ENCODE measurements at places on chromosomes 2 and 18. TPM values are rescaled to one million over a fixed set of nuclear protein-coding genes. Genes with fewer than 3 reads are reported as not detected.

DNA sequence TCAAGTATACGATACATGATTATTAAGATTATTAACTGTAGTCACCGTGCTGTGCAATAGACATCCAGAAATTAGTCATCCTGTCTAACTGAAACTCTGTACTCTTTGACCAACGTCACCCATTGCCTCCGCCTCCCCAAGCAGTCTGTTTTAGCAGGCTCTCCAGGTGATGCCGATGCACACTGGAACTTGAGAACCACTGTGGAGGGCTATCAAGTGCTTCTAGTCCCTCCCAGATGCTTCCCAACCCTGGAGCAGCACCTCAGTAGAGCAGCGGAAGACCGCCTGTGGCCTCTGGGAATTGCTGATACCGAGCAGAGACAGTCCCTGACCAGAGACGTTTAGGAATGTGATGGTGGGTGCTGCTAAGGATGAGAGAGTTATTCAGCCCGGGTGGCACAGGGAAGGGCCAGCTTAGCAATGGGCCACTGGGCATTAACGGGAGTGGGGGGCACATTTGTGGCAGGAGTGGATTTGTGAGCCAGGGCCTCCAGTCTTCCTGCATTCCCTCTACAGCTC lies 50.7 kb downstream of the LIPG start:
- DNase-seq, result no peak

DNA sequence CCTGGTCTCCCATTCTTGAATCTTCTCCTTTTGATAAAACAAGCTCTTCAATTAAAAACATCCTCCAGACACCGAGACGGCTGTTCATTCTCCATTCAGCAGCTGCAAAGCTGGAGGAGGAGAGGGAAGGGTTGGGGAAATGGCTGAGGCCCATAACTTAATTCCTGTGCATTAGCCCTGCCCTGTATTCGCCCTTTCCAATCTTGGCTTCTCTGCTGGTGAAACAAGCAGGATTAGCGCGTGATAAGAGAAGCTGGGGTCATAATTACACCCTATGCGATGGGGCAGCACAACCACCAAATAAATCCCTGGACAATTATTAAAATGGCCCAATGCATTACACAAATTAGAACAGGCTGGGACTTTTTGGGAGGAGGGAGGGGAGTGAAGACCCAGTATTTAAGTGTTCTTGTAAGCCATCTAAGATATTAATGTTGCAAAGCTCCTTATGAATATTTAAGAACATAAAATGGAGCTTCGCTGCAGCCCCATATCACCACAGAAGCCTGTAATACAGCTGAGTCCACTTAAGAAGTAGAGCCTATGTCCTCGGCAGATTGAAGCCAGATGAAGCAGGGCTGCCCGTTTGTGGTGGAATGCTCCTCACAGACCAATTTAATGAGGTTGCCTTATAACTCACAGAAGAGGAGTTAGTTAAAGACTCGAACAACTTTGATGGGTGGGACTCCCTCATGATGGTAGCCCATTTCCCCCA lies 176.6 kb upstream of the SKOR2 start:
- DNase-seq, result no peak

- no peak for DNase-seq
These were observed 156.2 kb downstream of the HRH4 start for GRCh38 chr18:24616653-24617052.

GRCh38 chr2:51579412-51579811 lies 547.5 kb upstream of the NRXN1 start:
- DNase-seq, result no peak

DNA sequence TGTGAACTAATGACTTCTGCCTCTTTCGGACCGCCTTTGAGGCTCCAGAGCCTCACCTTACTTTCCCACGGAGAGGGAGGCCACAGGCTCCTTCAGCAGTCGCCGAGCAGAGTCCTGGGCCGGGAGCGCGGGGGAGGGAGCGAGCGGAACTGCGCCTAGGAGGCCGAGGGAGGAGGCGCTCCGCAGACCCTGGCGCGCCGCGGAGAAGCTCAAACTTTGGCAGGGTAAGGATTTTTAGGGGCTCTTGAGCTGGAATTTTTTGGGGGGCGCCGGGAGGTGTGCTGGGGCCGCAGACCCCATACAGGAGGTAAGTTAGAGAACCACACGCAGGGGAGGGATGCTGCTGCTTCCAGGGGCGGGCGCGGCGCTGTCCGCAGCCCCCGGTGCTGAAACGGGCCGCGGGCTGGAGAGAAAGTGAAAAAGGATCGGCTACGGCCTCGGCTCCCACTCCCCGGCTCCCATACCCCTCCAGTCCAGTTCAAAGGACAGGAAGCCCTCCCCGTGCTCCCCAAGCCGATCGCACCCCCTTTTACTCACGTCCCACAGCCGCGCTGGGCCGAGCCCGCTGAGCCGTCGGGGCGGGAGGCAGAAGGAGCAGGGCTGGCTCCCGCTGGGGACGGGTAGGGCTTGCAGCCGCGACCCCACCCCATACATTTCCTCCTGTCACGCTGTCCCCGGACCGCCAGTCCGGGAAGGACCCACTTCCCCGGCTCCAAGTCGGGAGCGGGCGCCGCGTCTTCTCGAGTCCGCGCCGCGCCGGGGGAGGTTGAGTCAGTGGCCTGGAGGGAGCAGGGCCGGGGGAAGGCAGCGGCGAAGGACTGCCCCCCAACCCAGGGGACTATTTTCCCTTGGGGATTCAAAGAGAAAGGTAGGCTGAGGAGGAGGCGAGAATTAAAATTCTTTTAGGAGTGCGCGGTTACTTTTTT lies at the start of gene CNGA3:
TSS of gene CNGA3 (plus strand) at position 146 of the 926 bp plus-strand sequence. CDS start 23,520 bp downstream, outside the sequence.
- DNase-seq, result peak; percentile 6

- no peak for DNase-seq
These were observed 197.3 kb downstream of the DCC start for GRCh38 chr18:52537261-52537660.

GRCh38 chr2:180927030-180927686 lies 53.2 kb upstream of the UBE2E3 start:
- peak; percentile 20 for DNase-seq

DNA sequence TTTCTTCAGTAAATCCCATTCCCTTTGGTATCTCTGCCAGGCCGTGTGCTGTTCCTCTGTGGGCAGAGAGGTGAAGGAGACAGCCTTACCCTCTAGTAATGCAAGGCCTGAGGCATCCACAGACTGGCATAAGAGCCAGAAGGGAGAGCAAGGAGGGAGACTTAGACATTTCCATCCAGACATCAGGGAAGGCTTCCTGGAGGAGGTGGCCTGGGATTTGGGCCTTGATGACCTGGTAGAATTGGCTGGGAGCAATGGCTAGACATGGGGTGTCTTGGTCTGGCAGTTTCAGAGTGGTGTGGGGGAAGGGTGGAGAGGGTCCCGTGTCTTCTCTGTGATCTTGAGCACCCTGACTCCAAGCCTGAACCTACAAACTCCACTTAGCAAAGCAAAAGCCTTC lies 81.8 kb downstream of the RHOB start:
- no peak for DNase-seq

- no peak for DNase-seq
These were observed 153.2 kb downstream of the HAUS1 start for GRCh38 chr18:46257366-46257765.

DNA sequence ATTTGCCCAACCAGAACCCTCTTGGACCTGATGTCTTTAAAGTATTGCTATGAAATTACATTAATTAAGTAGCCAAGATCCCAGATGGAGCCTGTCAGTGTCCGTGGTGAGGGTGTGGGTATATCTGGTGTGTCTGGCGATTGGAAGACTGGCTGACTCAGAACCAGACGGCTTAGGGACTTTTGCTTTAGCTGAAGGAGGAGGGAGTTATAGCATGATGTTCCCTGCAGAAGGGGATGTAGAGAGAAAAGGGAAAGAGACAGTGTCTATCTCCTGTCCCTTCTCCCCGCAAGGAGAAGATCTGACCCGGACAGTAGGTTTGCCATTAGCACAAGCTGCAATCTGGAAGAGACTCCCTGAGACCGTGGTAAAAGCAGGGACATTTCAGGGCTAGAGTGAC lies 60.6 kb downstream of the POU3F3 start:
- no peak for DNase-seq

GRCh38 chr2:42288811-42289210 lies 72.2 kb downstream of the COX7A2L start:
- DNase-seq, result no peak

- DNase-seq, result no peak
These were observed 87.8 kb downstream of the HDAC4 start for GRCh38 chr2:239312741-239313667.

DNA sequence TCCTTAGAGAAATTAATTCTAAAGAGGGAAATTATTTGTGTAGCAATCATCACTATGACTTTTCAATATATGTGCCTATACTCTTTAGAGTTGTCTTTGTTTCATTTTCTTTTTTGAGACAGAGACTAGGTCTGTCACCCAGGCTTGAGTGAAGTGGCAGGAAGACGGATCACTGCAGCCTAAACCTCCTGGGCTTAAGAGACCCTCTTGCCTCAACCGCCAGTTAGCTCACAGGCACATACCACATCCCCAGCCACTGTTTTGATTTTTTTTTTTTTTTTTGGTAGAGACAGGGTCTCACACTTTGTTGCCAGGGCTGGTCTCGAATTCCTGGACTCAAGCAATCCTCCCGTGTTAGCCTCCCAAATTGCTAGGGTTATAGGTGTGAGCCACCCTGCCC lies 12.4 kb downstream of the YWHAQ start:
- DNase-seq, result no peak

DNA sequence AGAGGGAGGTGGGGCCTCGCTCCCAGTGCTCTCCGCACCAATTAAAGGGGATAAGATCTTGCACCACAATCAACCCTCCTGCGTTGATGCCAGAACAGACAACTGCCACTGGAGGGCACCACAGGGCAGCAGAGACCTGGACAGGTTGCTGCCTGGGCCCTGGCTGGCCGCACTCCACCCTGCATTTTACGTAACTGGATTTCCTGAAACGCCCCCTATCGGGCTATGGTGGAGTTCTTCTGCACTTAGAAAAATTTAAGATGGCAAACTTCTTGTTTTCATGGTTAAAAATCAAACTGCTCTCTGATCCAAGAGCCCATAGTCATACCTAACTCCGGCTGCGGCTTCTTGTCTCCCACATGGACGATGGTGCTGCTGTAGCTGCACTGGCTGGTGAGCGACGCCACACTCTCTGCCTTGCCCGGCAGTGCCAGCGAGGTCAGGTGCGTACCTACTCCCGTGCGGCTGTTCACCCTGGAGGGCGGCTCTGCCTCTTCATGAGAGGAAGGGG lies 16.8 kb upstream of the HES6 start:
- DNase-seq, result peak; percentile 61

GRCh38 chr2:47227532-47228279 lies 72.6 kb upstream of the STPG4 start:
- DNase-seq, result no peak

DNA sequence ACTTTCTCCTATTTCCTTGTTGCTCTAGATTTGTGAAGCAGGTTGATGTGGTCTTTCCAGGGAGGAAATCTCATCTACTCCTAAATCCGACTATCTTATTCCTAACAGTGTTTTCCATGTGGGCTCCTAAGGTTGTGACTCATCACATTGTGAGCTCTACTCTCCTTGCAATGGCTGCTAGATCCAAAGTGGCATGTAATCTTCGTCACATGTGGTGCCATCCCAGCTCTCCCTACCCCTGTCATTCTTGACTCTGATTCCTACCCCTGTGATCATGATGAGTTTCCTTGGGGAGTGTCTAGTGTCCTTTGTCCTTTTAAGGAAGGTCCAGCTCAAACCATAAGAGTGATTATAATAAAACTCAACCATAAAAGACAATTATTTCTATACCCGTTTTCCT lies 47.3 kb upstream of the GULP1 start:
- DNase-seq, result peak; percentile 16

GRCh38 chr18:56066524-56067213 lies 478.7 kb upstream of the TCF4 start:
- DNase-seq, result no peak

- no peak for DNase-seq
These were observed 7.5 kb upstream of the RMDN2 start for GRCh38 chr2:37917281-37918228.

DNA sequence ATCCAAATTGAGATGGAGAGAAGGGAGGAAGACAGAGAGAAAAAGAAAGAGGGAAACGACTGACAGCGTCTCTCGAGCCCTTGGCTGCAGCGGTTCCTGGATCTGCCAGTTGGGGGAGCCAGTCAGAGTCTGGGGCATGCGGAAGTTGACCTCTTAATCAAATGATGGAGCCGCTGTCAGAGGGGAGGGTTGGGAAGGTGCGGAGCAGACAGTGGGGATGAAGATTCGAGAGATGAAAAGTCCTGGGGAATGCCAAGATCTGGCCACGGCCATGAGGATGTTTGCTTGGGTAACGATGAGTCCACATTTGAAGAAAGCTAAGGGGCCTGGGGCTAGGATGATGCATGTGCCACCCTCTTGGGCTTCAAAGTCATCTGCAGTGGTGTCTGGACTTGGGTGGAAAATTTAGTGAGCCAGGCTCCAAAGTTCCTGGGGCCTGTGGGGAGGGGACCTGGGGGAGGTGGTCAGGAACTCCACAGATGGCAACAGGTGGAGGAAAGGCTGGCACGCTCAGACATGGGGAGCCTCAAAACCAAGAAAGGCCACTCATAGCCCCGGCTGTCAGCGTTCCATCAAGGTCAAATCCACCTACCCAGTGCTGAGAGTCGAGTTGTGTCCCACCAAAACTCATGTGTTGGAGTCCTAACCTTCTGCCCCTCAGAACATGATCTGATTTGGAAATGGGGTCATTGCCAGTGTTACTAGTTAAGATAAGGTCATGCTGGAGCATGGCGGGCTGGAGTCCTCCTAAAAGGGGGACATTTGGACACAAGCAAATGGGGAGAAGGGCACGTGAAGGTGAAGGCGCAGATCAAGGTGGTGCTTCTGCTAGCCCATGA lies 200.1 kb downstream of the NDUFA10 start:
- no peak for DNase-seq

- DNase-seq, result no peak
These were observed 64.2 kb upstream of the TMEM17 start for GRCh38 chr2:62569907-62570841.

DNA sequence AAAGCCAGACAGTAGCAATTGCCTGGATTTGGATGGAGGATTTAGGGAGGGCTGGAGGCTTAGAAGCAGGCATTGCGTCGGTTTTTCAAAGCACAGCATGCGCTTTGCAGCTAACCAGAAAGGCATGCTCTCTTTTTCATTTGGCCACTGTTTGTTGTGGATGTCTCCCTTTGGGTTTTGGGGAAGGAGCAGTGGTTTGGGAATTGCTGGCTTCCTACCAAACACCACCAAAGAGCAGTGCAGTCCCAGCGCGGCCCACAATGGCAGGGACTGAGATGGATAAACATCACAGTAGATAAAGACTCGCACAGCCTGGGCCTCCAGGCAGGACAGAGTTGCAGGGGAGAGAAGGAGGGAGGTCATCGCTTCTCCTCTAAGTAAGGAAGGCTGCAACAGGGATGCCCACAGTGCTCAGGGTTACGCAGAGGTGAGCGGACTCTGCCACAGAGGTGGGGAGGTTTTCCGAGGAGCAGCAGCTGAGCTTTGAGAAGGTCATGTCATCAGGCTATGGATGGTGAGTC lies 148.5 kb downstream of the MYT1L start:
- no peak for DNase-seq

Gene NTSR2
- total RNA-seq, result not detected

Gene GRP
- not detected for total RNA-seq

Gene EN1
- total RNA-seq, result not detected

Gene SERPINB7
- 100 TPM for total RNA-seq

Gene NEUROD1
- total RNA-seq, result not detected

Gene CYTIP
- total RNA-seq, result not detected

Gene ALK
- total RNA-seq, result not detected

Gene ASPRV1
- total RNA-seq, result 0.28 TPM

Gene TRIB2
- 12.7 TPM for total RNA-seq

Gene HOXD13
- not detected for total RNA-seq

Gene HSPE1
- 13.3 TPM for total RNA-seq

Measured in IMR-90 (cell line).